ENCODE measurements at places on chromosomes 3 and 15.

- DNase-seq: no peak
These were observed 32.4 kb downstream of the CCDC12 start for GRCh38 chr3:46944191-46944590.

DNA sequence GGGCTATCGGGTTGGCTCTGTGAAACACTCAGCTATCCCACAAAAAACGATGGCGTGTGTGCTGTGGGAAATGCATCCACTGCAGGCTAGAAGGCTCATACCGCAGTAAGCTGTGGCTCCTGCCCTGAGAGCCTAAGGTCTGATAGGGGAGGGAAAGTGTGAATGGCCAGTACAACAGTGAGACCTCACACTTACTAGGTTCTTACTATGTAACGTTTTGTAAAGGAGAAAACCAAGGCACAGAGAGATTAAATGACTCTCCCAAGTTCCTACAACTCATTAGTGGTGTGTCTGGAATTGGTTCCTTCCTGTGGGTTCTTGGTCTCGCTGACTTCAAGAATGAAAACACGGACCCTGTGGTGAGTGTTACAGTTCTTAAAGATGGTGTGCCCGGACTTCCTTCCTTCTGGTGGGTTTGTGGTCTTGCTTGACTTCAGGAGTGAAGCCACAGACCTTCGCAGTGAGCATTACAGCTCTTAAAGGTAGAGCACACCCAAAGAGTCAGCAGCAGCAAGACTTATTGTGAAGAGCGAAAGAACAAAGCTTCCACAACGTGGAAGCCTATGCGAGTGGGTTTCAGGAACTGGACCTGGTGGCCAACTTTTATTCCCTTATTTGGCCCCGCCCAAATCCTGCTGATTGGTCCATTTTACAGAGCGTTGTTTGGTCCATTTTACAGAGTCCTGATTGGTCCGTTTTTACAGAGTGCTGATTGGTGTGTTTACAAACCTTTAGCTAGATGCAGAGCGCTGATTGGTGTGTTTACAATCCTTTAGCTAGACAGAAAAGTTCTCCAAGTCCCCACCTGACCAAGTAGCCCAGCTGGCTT is 161.7 kb downstream of the POLR2M start:
- no peak for DNase-seq

GRCh38 chr15:52710050-52710707 is 31.0 kb upstream of the ATOSA start:
- no peak for DNase-seq

- peak; percentile 7 for DNase-seq
These were observed 53.6 kb upstream of the MINAR1 start for GRCh38 chr15:79378394-79379109.

DNA sequence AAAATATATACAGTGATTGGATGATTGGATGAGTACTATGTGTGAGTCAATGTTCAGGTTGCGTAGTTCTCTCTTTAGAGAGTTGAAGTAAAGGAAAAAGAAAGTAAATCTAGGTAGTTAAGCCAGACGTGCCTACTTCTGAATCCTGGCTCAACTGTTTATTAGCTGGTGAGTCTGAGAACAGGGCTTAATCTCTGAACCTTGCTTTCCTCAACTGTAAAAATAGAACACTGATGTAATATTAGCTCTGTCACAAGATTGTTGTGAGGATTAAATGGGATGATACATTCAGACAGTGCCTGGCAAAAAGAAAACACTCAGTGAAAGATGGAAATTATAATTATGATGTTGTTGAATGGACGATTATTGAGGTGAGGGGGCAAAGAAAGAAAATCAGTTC is 413.4 kb downstream of the MAGI1 start:
- DNase-seq: no peak

GRCh38 chr3:98772022-98772421 is 8.9 kb downstream of the ST3GAL6 start:
- DNase-seq: no peak

- DNase-seq: no peak
These were observed 269.7 kb upstream of the THRB start for GRCh38 chr3:24764236-24764915.

DNA sequence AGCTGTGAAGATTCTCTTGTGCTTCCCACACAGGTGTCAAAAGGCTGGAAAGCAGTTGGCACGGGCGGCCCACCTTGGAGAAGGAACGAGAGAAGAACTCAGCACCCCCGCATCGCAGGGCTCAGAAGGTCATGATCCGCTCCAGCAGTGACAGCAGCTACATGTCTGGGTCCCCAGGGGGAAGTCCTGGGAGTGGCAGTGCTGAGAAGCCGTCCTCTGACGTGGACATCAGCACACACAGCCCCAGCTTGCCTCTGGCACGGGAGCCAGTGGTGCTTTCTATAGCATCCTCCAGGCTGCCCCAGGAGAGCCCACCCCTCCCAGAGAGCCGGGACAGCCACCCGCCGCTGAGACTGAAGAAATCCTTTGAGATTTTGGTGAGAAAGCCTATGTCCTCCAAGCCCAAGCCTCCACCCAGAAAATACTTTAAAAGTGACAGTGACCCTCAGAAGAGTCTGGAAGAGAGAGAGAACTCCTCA is 31.4 kb downstream of the STARD5 start:
- DNase-seq: no peak

DNA sequence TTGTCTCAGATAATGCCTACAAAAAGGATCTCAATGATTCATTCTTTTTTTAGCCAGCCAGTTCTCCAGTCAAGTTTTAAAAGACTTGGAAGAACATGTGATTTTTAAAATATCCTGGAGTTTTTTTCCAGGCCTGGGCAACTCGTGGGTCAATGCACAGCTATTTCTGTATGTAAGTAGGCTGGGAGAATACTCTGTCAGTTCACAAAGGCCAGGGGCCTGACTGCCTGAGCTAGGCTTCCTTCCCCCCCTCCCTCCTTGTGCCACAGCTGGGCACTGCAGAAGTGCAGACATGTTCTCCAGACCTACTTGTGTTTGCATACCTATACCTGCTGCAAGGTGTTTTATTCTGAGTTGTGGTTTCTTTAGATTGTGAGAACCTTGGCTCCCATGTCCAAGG is 43.7 kb downstream of the CTDSPL start:
- DNase-seq: peak; percentile 32

- peak; percentile 15 for DNase-seq
These were observed 71.7 kb downstream of the TBC1D5 start for GRCh38 chr3:17670749-17671148.

- DNase-seq: no peak
These were observed 52.4 kb downstream of the SLC9A9 start for GRCh38 chr3:143795874-143796273.

DNA sequence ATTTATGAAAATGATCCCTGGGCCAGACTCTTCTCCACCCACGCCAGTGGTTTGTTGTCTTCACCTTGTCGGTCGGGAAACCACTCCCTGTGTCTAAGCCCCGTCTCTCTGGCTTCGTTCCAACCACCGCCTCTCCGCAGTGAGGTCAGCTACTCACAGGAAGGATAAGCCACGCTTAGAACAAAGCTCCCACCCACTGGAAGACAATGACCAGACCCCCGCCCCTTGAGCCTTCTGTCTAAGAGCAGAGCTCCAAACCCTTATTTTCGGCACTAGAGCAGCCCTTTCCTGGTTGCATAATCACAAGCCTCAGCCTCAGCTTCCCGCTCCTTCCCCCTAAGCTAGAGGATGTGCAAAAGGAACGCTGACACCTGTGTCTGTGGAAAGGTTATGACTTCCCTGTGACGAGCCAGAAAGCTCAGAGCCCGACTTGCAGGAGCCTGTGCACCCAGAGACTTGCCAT is 114.9 kb upstream of the MEF2A start:
- DNase-seq: peak; percentile 92

- DNase-seq: no peak
These were observed 253.1 kb upstream of the GADL1 start for GRCh38 chr3:31147550-31147949.

DNA sequence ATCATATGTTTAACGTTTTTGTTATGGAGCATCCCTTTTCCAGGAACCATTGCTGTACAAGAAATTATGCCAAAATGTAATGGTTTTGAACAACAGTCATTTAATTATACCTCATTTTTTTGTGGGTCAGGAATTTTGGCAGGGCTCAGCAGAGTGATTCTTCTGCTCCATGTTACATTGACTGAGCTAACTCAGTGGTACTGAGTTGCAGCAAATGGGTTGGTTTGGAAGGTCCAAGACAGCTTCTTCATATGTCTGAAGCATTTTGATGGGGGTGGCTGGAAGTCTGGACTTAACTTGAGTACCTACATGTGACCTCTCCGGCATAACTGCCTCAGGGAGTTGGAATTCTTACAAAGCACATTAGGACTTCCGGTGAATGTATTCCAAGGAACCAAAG is 26.0 kb upstream of the CMC1 start:
- no peak for DNase-seq

DNA sequence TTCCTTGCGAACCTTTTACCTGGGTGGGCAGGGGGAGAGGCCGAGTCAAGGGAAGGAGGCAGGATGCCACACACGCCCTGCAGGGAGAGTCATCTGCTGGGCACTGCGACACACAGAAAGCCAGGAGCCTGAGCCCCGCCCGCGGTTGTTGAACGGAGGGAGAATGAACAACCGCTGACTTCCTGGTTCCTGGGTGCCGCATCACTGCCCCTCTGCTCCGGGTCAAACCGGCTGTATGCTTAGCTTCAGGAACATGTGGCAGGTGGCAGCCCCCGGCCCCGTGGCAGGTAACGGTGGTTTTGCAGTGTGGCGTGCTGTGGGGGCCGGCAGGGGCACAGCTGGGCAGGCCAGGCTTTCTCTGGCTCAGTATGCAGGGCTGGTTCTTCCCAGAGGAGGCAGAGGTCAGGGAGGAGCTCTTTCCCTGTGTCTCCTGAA is 33.4 kb downstream of the APBA2 start:
- no peak for DNase-seq

GRCh38 chr3:144762091-144762490 is 790.5 kb downstream of the DIPK2A start:
- DNase-seq: no peak

DNA sequence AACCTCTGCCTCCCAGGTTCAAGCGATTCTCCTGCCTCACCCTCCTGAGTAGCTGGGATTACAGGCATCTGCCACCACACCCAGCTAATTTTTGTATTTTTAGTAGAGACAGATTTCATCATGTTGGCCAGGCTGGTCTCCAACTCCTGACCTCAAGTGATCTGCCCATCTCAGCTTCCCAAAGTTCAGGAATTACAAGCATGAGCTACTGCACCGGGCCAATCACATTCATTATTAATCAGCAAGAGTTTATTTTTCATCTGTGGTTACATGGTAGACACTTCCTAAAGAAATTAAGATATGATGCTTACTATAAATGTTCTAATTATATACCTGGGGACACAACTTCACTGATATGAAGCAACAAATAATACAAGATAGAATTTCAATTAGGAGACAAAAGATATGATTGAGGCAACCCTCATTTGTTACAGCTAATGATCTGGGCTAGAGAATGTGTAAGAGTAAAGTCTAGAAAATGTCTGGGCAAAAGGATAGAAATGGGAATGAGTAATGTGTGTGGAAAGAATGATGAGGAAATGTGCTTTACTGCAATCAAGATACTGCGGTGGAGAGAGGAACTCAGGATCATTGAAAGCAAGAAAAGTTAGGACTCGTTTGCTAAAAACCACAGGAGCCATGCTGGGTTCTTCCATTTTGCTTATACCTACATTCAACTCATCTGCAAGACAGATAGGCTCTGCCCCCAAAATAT is 366.8 kb downstream of the ZIC1 start:
- no peak for DNase-seq

DNA sequence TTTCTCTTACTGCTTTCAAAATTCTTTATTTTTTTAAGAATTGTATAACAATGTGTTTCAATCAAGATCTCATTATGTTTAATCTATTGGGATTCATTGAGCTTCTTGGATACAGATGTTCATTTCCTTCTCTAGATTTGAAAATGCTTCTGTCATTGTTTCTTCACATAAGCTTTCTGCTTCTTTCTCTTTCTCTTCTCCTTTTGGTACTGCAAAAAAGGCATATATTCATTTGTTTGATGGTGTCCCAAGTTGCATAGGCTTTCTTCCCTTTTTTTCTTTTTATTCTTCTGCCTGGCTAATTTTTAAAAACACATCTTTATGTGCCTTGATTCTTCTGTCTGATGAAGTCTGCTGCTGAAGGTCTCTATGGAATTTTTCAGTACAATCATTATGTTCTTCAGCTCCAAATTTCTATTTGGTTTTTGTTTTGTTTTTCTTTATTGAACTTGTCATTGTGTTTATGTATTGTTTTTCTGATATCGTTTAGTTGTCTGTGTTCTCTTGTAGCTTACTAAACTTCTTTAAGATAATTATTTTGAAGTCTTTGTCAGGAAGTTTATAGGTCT is 88.9 kb downstream of the DTWD1 start:
- DNase-seq: no peak

DNA sequence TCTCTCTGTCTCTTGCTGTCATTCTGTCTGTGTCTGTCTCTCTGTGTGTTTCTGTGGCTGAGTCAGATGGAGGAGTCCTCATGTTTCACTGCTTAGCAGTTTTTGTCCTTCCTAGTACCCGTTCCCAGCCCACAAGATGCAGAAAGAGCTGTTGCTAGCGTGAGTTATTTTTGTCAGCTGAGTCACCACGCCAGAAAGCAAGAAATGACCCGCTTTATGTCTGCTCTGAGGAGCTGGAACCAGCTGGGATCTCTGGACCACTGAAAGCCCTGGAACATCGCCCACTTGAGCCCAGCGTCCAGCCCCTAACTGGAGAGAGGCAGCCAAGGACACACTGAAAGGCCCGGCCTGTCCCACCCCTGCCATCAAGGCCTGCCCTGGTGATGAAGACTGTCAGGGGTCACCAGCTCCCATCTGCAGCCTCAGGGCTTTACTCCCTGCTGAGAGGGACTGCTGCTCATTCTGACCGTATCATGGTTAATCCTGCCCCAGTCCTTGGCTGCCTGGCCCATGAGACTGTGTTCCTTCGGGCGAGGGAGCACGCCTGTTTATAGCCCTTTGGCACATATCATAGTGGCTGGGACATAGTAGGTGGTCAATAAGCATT is 101.7 kb upstream of the TPM1 start:
- DNase-seq: peak; percentile 63

- no peak for DNase-seq
These were observed 74.3 kb downstream of the ABTB1 start for GRCh38 chr3:127747066-127747465.

- DNase-seq: no peak
These were observed 417.1 kb downstream of the TAFA4 start for GRCh38 chr3:68515237-68515636.

GRCh38 chr3:71601811-71602210 is 18.3 kb upstream of the FOXP1 start:
- DNase-seq: no peak

DNA sequence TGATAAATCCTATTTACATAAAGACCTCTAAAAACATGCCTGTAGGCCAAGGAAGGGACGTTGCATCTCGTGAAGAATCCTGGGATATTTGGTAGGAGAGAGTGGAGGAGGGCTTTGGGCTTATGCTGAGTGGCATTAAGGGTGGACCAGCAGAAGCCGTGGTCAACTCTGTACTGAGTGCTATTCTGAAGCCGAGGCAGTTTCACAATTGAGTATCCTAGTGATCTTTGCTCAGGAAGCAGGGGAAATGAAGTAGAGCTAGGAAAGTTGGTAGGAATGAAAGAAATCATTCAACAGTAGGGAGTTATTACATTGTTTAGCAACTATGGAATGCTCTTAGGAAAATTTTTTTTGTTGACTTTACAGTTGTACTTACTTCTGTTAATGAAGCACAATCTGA is 24.2 kb downstream of the MCTP2 start:
- DNase-seq: no peak

- no peak for DNase-seq
These were observed 86.0 kb upstream of the NDN start for GRCh38 chr15:23773093-23773492.

All from dermis microvascular lymphatic vessel endothelial cell (primary cell).